ENCODE measurements at places on chromosomes 12 and 14. TPM values are rescaled to one million over a fixed set of nuclear protein-coding genes. Genes with fewer than 3 reads are reported as not detected.

- no peak for ATAC-seq
Observed at GRCh38 chr14:26323869-26324268, 274.0 kb downstream of the NOVA1 start.

- ATAC-seq, result peak; percentile 38
Observed at GRCh38 chr14:54186821-54187763, 209.7 kb upstream of the CDKN3 start.

DNA sequence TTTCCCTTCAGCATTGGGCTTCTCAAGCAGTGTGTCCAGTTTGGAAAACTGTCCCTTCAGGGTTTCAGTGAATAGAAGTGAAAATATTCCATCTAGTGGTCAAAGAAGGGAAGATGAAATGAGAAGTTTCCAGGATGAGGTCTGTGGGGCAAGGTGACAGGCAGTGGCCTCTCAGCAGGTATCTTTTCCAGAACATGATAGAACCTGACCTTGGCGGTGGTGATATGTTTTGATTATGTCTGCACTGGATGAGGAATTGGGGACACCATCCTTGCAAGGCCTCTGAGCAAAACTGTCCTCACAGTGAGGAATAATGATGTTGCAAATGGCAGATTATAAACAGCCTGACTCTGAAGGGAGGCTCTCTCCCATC, 4.7 kb downstream of the GPX2 start:
- peak; percentile 51 for ATAC-seq

Gene KRT83
- not detected for total RNA-seq

Gene PELI2
- total RNA-seq, result 10.0 TPM

GRCh38 chr12:39824505-39825212, 205.1 kb upstream of the ABCD2 start:
- no peak for ATAC-seq

Gene LHX5
- total RNA-seq, result 0.67 TPM

Gene CCDC198
- 0.36 TPM for total RNA-seq

- peak; percentile 65 for ATAC-seq
Observed at GRCh38 chr12:6662602-6662905, 365 bp downstream of the ING4 start.

Gene PMCH
- total RNA-seq, result not detected

GRCh38 chr12:68119724-68120211, 39.8 kb downstream of the IFNG start:
- no peak for ATAC-seq

- no peak for ATAC-seq
Observed at GRCh38 chr12:80576641-80577418, 130.6 kb upstream of the MYF6 start.

Gene KLRC2
- not detected for total RNA-seq

Gene MYH6
- not detected for total RNA-seq

- ATAC-seq, result no peak
Observed at GRCh38 chr14:57970594-57970993, 104.7 kb upstream of the SLC35F4 start.

Gene CACNA1C
- total RNA-seq, result 0.59 TPM

DNA sequence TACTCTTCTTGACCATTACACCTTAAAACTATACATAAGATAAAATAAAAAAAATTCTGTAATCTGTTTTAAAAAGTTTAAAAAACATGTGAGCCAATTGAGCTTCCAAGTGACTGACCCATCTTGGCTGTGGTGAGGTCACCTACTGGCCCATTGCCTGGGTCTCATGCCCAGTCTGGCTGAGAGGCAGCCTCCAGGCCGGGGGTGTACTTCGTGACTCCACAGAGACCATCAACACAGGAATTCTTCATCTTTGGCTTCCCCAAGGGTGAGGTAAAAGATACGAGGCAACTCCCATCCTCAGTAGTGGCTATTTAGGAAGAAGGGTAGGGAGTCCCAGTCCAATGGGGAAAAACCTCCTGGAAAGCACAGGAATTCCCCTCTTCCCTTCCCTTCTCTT, 113.2 kb downstream of the APAF1 start:
- ATAC-seq, result no peak

DNA sequence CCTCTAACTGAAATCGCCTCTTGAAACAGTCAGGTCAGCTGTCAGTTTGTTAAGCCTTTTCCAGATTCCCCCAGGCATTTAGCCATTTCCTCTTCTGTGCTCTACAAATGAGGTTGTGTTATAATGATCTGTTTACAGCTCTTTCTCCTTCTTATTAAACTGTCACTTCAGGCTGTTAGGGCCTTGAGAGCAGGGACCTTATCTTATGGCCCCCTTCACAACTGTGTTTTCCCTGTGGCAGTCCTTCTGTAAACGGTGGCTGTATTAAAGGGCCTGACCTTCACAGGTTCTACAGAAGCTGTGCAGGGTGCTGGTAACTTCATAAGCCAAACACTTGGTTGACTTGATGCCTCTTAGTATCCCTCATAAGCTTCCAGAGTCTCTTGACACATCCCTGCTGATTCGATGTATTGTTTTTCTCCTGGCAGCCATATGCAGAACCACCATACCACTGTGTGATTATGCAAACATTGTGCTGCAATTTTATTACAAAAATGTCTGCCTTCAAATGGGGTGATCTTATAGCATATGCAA, 104.7 kb downstream of the PLEKHA5 start:
- ATAC-seq, result peak; percentile 45

Gene SERPINA6
- 0.85 TPM for total RNA-seq

DNA sequence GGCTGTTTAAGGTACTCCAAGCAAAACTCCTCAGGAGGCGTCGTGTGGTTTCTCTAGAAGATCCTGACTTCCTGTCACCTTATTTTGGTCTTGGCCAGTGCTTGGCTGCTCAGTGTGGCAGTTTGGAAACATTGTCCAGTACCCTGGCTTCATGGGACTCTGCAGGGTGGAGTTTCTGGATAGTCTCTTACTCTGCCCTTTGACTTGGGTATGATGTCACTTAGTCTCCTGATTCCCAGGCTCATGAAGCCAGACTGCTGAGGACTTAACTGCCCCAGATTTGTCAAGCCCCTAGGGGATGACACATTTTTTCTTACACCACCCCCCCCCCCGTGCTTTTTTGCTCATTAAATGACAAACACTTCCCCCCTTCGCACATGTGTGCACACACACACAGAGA, 82.7 kb downstream of the ADCK1 start:
- ATAC-seq, result peak; percentile 74

Gene KRT78
- total RNA-seq, result 0.63 TPM

Gene ETNK1
- 75.1 TPM for total RNA-seq

Measured in motor neuron (in vitro differentiated cells).